8988T (cell line): ENCODE measurements at places on chromosomes 12 and 14.

DNA sequence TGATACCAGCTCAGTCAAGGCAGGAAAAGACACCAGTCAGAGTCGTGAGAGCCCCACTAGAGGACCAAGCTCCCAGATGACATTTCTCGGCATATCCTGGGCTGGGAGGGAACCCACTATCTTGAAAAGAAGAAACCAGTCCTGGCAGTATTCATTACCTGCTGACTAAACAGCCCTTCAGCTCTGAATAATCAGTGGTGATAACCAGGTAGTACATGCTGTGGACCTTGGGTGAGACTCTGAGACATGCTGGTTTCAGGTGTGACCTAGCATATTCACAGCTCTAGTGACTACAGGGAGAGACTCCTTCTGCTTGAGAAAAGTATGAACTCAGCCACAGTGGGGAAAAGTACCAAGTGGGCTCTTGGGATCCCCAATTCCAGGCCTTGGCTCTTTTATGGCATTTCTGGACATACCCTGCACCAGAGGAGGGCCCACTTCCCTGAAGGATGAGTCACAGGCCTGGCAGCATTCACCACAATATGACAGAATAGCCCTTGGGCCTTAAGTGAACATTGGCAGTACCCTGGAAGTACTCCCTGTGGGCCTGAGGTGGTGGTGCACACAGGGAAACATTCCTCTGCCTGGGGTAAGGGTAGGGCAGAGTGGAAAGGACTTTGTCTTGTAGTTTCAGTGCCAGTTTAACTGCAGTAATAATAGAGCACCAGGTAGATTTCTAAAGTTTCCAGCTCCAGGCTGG is 82.6 kb upstream of the SLC38A4 start:
- DNase-seq: no peak

- DNase-seq: no peak
These were observed 46.7 kb upstream of the OASL start for GRCh38 chr12:121085506-121086353.

DNA sequence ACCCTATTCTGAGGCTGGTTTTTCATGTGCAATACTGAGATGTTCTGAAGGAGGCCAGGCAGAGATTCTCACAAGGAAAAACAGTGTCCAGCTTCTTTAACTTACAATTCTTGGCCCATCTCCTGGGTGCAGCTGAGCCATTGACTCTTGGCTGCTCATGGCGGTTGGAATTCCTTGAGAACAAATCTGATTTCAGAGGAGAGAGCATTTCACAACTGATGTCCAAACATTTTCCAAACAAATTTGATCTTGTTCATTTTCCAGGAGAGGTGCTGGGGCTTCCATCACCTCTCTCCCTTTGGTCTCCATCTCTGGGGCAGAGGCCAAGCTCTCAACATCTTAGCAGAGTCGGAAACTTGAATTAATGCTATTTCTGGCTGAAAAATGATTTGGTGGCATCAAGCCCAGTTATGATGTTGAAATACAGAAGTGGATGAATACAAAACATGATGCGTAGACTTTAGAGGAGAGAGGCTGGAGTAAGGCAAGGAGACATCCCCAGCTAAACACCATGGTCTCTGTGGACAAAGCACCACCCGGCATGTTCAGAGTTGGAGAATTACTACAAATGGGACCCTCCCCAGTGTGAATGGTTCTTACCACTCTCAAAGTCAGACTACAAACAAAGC is 593.0 kb downstream of the VRK1 start:
- no peak for DNase-seq

DNA sequence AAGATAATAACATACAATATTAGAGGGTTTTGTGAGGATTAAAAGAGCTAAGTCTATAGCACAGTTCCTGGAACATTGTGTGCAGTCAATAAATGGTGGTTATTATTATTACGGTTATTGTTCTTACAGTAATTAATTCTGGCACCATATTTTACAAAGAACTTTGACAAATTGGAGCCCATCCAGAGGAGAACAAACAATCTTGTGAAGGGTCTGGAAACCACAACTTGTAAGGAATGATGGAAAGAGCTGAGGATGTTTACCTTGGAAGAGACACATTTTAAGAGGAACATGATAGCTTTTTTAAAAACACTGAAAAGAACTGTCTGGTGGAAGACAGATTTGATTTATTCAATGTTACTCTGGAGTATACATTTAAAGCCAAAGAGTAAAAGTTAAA is 150.5 kb upstream of the KRR1 start:
- no peak for DNase-seq

DNA sequence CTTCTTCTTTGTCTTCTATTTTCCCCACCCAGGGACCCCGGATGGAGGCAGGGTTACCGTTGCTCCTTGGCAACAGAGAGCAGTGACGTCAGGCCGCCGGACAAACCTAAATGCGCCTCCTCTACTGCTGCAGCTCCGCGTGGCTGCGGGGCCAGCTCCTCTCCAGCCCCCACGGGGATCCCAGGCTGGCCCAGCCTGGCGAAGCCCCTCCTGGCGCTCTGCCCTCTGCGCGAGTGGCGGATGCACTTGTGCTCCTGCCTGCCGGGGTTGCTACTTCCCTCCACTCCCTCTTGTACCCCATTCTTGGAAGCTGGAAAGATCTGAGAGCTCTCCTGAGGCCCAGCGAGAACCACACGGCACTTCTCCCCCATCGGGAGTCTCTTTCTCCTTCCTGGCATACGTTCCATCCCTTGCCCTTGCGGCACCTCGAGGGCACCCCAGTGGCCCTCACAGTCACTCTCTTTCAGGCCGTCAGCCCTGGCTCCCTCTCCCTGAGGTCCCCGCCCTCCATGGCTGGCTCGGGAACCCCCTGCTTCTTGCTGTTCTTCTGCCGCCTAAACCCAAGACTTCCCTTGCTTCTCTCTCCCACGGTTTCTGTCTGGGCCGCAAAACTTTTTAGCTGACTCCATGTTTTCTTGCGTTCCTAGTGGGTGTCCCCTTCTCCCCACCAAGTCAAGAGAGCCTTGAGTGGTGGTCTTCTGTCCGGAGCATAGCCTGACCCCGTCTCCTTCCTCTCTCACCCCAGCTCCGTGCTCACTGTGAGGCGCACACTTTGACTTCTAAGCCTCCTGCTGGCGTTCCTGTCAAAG is 121.7 kb downstream of the PAPOLA start:
- no peak for DNase-seq

DNA sequence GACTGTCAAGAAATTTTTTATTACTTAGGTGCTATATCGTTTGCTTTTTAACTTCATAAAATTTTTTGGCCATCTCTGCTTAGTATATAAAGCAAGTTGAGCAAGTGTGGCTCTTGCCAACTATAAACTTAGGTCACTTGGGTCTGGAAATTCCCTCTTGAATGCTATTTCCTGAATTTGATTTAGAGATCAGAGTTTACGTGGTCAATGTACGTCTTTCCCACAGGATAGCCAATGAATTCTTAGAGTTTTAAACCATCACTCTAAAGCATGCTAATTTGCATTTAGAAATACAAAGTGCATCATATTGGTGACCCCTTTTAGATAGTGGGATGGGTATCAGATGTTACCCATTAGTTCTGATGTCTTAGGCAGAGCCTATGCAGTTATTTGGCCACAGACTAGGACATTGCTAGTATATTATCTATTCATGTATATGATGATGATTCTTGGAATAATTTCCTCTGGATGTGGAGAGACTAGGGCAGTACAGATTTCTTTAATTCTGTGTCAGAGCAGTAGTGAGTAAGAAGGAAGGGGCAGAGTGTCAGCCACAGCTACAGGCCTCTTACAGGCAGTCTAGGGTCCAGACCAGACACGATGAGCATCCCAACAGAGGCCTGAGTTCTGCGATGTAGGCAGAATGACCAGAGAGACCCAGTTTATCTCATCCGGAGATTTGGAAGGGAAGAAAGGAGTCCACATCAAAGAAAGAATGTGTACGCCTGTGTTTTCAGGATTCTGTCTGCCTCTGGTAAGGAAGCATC is 30.3 kb downstream of the SCN8A start:
- DNase-seq: no peak

DNA sequence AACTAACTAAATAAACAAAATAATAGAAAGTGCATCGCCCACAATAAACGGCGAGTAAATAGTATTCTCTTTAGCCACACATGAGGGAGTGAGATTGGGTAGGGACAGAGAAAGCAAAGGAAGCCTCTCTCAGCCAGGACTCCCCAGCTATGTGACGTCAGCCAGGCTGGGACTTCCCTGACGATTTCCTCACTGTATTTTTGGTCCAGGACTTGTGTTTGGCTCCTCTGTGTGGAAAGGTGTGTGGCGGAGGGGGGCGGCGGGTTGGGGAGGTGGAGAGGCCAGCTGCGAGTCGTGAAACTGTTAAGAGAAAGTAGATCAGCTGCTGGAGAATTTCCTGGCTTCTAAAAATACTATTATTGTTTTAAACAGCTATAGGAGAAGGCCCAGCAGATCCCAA is 1124.6 kb downstream of the AACS start:
- DNase-seq: no peak

GRCh38 chr12:48828841-48829575 is 10.7 kb downstream of the CACNB3 start:
- no peak for DNase-seq

DNA sequence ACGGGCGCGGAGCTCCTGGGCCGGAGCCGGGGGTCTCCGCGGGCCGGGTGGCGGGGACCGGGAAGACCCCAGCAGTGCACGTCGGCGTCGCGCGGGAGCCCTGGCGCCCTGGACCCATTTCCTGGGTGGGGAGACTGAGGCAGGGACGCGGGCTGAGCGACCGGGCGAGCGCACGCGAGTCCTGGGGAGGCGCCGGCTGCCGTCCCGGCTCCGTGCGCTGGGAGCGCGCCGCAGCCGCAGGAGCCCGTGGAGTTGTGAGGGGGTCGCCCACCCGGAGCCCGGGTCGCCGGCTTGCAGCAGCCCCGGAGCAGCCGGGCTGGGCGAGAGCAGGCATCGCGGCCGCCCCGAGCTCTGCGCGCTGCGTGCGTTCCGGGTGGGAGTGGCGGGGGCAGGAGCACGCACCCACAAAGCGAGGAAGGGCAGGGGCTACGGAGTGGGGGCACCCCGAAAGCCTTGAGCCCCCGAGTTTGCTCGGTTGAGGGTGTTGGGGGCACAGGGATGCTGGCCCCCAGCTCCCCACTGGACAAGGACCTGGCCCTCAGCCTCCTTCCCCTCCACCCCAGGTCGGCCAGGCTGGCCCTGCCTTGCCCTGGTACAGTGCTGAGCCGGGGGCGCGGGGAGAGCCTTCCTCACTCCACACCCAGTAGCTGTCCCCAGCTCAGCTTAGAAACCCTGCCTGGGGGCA is 620 bp downstream of the MMP17 start:
- no peak for DNase-seq
